Nephron progenitor cell (in vitro differentiated cells): ENCODE measurements at places on chromosomes 7 and 10.
A peak's percentile ranks its signal among the peaks of the same experiment; 100 is the strongest.

GRCh38 chr10:68992636-68993440, 4.2 kb downstream of the KIFBP start:
- DNase-seq, result no peak

- no peak for DNase-seq
Observed at GRCh38 chr7:42981601-42982000, 49.4 kb downstream of the MRPL32 start.

DNA sequence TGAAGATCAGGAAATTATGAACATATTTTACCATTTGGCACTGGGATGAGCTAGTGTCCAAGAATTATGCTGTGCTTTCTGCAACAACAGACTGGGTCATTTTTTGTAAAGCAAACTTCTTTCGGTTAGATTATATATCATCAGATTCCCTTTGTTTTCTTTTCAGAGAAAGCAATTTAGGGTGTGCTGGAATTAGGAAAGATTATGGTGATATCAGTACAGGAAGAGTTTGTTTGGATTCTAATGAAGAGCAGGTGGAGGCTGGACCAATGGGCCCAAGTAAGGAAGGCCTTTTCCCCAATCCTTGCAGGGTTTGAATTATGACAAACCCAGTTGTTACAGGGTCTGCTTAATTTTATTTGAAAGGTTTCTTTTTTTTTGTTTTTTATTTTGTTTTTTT, 1092.8 kb downstream of the KCNMA1 start:
- no peak for DNase-seq

DNA sequence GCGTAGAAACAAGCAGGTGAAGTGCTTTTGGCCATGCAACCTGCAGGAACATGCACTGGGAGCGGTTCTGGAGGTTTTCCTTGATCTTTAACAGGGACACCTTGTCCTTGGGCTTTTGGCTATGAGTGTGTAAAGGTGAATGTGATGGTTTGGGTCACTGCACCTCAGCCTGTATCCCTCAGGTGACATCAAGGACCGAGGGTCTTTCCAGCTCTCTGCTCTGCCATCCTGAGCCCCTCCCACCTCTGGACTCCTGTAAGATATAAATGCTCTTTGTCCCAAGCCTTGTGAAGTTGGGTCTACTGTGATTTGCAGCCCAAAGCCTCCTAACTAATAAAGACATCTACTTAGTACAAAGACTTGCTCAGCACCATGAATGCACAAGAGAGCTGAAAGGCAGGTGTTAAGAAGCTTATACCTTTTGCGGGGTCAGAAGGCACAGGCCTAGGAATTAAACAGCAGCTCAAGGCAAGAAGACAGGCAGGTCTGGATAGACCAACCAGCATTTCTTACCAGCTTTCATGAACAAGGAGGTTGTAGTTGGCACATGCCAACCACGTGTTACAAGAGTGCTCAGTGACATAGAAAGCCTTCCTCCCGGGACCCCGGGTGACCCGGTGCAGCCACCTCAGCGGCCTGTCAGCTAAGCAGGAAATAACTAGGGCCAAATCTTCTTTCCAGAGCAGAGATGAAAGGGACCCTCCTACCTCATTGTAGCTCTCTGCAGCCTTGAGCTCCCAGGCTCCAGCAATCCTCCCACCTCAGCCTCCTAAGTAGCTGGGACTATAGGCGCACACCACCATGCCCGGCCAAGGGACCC, 89.9 kb downstream of the CARD11 start:
- DNase-seq, result no peak

DNA sequence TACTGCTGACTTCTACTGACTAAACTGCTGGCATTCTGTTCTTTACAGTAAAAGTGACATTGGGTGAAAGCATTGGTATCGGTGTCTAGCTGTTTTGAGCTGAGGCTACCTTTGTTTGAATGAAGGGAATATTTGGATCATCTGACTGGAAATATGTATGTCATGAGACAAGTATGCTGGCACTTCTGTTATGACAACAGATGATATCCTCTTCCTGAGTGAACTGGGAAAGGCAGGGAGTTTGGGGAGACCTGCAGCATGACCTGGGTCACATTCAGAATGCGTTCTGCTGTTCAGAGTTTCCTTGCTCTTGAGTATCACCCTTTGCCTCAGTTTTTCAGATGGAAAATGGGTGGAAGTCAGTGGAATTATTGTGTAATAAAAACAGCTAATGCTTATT, 81.8 kb downstream of the PLCE1 start:
- DNase-seq, result no peak

GRCh38 chr10:49689882-49690510, 10.5 kb downstream of the C10orf53 start:
- no peak for DNase-seq

DNA sequence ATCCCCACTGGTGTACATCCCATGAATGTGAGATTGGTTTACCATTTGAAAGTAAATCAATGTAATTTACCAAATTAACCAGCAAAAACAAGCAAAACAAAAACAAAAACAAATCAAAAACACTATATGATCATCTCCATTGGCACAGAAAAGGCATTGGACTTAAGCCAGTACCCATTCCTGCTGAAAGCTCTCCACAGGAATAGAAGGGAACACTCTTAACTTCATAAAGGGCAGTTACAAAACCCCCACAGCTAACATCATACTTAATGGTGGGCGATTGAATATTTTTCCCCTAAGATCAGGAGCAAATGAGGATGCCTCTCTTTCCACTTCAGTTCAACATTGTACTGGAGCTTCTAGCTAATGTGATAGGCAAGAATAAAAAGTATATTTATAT, 34.1 kb downstream of the PRKG1 start:
- DNase-seq, result no peak

- no peak for DNase-seq
Observed at GRCh38 chr7:39606352-39606751, 17.0 kb upstream of the RALA start.

DNA sequence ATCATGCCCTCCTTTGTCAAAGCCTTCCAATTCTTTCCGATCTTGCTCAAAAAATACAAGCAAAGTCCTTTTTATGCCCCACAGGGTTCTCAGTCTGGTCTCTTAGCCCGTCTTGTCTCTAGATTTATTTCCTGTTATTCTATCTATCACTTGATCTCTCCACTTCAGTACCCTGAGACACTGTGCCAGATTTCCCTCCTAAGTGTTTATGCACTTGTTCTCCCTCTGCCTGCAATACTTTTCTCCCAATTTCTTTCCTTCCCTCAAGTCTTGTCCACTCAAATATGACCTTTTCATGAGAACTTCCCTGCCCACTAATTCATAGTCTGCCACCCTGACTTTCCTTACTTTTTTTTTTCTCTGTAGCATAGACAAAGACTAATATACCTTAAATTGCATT, 141.4 kb downstream of the MBL2 start:
- no peak for DNase-seq

DNA sequence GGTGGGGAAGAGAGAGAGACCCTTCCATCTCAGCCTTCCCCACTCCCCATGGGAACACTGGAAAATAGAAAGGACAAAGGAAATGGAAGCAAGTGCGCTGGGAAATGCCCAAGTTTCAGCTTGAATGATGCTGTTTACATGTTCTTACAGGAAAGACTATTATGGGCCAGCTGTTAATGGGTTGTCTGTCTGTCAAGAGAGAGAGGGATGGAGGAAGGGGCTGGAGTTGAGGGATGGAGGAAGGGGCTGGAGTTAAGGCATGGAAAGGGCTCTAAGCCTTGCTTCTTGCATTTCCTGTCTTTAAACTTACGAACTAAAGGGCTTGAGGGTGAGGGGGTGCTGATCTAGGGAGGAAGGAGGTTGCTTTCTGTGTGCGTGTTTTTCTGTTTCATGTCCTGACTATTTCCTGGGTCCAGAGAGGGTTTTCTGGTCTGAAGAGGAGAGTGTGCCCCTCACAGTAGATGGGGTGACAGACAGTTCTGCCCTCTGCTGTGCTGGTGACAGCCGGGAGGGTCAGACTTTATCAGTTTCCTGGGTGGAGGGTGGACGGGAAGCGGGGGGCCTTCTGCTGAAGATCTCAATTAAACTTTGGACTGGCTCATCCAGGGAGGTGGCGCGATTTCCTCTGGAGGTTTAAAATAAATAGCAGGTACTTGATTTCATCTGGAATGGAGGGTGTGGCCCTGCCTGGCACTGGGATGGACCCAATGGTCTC, 30.5 kb downstream of the GRK5 start:
- no peak for DNase-seq

GRCh38 chr7:150663802-150664494, 21.6 kb upstream of the GIMAP2 start:
- DNase-seq, result no peak

DNA sequence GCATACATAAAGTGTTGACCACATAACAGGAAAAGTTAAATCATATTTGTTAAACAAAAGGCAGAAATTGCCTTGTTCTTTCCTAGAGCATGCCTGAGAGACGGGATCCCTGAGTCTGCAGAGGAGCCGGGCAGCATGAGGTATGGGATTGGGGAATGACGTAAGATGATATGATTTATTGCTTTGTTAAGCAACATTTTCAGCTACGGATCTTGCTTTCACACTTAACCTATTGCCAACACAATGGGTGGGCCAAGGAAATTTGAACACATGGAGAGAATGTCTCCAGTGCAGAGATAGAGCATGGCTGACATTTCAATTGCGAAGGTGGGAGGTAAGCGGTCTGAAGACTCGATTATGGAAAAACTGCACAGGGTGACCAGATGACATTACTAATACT, 76.7 kb downstream of the EMX2 start:
- DNase-seq, result no peak

- no peak for DNase-seq
Observed at GRCh38 chr10:77120012-77120411, 517.6 kb downstream of the KCNMA1 start.

- DNase-seq, result no peak
Observed at GRCh38 chr10:5291501-5292195, 73.1 kb upstream of the UCN3 start.

DNA sequence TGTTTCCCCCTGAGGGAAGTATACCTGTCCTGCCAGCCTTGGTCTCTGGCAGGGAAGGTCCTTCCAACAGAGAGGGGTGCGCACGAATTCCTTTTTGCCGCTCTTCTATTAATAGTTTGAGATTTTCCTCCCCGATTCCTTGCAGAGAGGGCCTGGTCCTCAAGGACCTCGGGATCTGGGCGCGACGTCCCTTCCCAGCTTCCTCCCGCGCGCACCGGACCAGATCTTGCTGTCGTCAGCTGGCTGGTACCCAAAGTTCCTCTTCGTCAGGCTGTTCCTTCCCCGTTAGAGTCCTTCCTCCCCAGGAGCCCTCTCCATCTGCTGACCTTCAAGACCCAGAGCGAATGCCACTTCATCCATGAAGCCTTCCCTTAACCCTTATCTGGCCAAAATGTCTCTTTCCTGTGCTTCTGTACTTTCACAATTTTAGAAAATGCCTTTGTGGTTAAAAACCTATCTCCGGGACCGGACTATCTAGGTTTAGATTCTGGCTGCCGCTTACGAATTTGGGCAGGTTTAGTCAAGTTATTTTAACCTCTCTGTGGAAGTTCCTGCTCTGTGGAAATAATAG, 851 bp upstream of the GOT1 start:
- DNase-seq, result peak; percentile 42

DNA sequence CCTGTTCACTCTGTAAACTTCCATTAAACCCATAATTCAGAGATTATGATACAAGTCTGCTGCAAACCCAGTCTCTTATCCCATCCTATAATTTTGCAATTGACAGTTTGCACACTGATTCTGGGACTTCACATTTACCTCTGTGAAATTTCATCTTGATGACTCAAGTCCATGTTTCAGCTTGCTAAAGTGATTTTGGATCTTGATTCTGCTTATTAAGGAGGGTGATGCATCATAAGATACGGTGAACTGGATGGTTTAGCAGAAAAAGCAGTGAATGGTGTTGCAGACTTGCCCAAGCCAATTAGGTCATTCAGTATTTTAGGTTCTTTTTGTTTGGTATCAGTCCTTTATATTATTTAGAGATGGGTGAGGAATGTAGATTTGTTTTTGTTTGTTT, 125.5 kb upstream of the PODXL start:
- DNase-seq, result no peak

- DNase-seq, result no peak
Observed at GRCh38 chr10:72175149-72175548, 40.7 kb upstream of the ANAPC16 start.

GRCh38 chr10:87925570-87925969, 62.1 kb downstream of the PTEN start:
- DNase-seq, result no peak

- no peak for DNase-seq
Observed at GRCh38 chr10:129809841-129810240, 154.2 kb downstream of the EBF3 start.

DNA sequence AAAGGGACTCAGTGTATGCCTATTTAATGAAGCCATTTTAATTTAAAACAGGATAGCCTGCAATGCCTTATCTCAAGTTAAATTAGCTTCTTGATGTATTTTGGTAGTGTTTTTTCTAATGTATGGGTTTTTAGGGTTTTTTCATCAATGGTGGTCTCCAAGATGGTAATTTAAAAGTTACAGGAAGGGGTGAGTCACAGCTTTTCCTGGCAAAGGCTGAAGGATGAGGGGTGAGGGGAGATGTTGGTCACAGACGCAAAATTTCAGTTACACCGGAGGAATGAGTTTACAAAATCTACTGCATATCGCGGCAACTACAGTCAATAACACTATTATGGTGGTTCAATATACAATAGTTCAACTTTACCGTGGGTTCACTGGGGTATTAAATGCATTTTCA, 31.6 kb downstream of the CCDC3 start:
- no peak for DNase-seq

DNA sequence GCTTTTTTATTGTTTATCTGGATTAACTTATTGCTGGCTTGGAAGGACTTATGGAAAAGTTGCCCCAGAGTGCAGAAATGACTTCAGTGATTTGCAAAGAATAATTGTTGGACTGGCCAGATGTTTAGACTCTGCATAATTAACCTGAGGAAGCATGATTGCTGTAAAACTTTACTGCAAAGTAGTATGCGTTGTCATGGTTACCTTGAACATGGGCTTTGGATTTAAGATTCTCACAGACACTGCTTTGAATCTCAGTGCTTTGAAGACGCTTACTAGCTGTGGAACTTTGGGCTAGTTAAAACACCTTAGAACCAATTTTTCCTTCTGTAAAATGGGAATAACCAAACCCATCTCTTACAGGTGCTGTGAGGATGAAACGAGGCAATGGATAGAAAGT, 425.2 kb upstream of the GALNT17 start:
- no peak for DNase-seq

- no peak for DNase-seq
Observed at GRCh38 chr7:111951052-111951451, 255.1 kb downstream of the DOCK4 start.
